Stimulated activated CD4-positive, alpha-beta T cell treated with anti-CD3 and anti-CD28 coated beads, TNF-alpha, amount 100 ng/mL, for 1 hour (primary cell): ENCODE measurements at places on chromosomes 7 and 10.

- no peak for DNase-seq
Observed at GRCh38 chr10:129764901-129765663, 199.0 kb downstream of the EBF3 start.

GRCh38 chr7:113424185-113424817 lies 305.9 kb upstream of the SMIM30 start:
- DNase-seq: no peak

DNA sequence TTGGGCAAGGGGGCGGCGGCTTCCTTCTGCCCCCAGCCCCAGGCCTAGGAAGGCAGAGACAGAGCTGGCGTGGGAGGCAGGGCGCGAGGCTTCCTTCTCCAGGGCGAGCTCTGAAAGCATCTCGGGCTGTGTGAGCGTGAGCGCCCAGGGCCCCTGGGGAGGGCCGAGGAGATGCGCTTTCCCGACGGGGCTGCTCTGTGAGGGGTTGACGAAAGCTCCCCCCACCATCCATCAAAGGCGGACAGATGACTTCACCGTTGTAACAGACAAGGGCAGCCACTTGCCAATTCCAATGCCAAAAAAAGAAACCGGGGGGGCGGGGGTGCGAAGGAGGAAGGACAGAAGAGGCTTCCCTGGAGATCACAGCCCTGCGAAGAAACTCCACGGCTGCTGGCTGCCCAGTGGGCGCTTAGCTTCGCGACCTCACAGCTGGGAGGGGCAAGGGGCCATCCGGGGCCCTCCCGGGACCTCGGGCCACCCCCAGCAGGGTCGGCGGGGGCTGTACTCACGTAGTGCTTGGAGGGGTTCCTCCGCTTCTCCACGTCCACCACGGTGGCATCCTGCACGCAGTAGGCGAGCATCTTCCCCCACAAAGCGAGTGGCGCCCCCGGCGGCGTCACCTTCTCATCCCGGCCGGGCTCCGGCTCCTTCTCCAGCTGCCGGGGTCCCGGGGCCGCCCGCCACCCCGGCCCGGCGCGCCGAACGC lies 537 bp downstream of the SH3PXD2A start:
- DNase-seq: no peak

- no peak for DNase-seq
Observed at GRCh38 chr10:121796342-121796741, 131.5 kb downstream of the ATE1 start.

- no peak for DNase-seq
Observed at GRCh38 chr10:18008986-18009385, 57.3 kb downstream of the SLC39A12 start.

GRCh38 chr7:45081670-45081974 lies 7.1 kb downstream of the NACAD start:
- DNase-seq: no peak

GRCh38 chr7:20435305-20435704 lies 104.6 kb downstream of the ITGB8 start:
- no peak for DNase-seq

GRCh38 chr10:114179747-114180146 lies 594 bp downstream of the TDRD1 start:
- no peak for DNase-seq

- DNase-seq: no peak
Observed at GRCh38 chr7:68994841-68995240, 603.4 kb upstream of the AUTS2 start.

- no peak for DNase-seq
Observed at GRCh38 chr10:11581213-11581612, 30.2 kb downstream of the USP6NL start.

GRCh38 chr10:103672345-103672744 lies 178.8 kb downstream of the NEURL1 start:
- no peak for DNase-seq
